ENCODE measurements at places on chromosomes 6 and 20.

DNA sequence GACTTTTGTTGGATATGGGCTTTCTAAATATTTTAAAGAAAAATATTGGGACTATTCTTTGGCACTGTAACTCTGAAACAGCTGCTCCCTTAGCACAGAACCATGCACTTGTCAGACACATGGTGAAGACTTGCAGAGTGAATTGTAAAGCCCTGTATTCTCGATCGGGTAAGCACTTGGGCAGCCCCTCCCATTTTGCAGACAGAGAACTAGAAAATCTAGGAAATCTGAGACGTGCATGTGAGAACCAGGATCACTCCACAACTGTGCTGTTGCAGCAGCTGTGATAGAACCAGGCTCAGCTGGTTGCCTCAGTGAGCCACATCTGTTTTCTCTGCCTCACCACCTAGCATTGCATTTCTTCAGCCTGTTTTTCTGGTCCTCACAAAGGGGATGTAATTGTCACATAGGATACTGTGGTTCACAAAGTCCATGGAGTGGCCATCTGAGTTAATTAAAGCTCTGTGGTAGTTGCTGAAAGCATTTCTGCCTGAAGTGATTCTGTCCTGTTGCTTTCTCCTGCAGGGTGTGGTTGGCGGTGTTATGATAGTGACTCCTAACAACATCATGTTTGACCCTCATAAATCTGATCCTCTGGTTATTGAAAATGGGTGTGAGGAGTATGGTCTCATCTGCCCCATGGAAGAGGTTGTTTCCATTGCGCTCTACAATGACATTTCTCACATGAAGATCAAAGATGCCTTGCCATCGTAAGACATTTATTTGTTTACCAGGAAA is 71.8 kb upstream of the HINT3 start:
- no peak for DNase-seq

GRCh38 chr6:97919631-97920030 is 636.6 kb upstream of the MMS22L start:
- DNase-seq, result no peak

- no peak for DNase-seq
Measured at GRCh38 chr20:9363673-9364072, 150.7 kb upstream of the LAMP5 start.

DNA sequence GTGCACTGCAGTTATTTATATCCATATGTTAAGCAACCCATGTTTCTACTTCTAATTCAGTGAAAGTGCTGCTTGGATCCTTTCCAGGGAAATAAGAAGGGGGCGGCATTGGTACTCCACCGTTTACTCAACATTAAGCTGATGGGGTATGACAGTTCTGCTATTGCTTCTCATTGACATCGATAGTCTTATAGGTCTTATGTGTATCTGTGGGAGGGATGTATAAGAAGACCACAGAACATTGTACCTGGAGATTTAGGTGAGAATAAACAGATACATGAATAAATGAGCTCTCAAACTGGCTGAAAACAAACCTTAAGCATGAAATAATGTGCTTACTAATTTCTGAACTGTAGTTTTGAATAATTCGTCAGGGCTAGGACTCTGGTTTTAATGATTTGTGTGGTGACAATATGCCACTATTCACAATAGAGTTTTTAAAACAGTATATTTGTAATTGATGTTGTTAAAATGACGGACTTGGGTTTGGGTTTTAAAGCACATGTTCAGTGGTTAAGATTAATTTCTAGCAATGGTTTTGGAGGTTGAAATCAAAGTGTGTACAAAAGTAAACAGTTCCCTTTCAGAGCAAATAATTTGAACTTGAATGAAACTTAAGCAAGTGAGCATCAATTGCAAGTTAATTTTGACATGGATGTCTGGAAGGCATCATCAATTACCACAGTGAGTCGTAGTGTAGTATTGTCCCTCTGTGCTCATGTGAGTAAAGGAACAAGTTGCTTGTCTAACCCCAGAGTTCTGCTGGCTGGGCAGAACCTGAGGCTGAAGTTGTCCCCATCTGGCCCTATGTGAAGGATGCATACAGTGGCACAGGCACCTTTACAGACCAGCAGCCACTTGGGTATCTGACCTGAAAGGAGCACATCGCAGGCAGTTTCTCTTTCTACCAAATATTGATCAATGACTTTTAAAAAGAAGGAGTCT is 84.7 kb upstream of the SUPT3H start:
- no peak for DNase-seq

DNA sequence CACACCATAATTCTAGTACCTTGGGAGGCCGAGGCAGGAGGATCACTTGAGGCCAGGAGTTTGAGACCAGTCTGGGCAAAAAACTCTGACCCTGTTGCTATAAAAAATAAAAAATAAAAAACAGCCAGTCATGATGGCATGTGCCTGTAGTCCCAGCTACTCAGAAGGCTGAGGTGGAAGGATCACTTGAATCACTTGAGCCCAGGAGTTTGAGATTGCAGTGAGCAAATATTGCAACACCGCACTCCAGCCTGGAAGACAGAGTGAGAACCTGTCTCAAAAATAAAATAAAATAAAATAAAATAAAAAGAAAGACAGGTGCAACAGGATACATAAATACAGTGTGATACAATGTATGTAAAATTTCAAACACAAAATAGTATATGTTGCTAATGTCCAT is 154.5 kb downstream of the OTOR start:
- no peak for DNase-seq

DNA sequence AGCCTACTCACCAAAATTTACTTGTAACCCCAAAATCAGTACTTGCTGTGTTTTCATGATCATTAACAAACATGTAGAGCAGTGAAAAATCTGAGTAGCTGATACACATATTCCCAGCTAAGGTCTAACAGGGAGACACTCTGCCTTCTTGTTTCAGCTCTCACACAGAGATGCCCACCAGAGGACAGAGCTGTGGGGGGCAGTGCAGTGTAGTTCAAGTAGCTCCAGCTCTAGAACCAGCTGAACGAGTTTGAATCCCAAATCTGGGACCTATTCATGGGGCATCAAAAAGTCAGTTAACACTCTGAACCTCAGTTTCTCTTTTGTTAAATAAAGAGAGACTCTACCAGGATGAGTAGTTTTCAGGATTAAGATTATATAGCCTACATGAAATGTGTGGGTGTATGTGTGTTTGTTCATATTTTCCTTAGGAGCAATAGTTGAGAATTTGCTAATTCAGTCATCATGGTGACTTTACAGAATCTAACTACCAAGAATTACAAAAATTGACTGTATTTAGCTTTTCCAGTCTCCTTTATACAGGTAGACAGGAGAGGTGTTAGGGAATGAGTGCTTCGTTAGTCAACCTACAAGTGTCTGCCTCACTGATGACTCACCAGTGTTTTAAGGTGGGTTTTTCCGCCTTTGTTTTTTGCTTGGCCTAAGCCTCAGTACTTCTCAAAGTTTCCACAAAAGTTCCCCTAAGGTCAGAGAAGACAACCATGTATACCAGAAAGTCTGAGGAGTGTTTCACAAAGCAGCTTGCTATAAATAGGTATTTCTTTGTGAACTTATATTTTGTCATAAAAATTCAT is 164.0 kb upstream of the RUNX2 start:
- no peak for DNase-seq

DNA sequence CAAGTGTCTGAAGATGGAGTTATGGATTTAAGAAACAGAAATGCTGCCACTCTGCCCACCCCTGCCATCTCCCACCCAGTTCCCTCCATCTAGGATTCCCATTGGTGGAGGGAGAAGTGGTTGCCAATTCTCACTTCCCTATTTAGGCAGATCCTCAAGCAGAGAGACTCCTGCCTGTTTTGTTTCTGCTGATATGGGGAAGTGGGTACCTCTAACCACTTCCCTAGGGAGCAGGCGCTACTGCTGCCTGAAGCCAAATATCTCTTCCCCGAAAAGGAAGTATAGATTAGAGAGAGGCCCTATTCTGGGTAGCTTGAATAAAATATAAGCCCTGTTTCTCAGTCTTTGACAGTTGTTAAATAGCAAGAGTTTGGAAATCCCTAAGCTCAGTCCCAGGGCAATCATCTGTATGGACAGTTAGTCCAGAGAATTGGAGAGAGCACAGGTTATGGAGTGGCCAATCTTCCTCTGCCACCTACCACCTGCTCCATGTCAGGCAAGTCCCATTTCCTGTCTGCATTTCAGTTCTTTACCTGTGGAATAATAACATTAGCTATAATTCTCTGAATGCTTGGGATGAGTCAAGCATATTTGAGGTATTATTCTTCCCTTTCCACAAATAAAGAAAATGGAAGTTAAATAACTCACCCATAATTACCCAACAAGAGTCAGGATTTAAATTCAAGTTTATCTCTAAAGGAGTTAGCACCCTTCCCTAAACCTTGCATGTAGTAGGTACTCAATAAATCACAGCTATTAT is 2.6 kb upstream of the ADGB start:
- DNase-seq, result no peak

Measured in stimulated activated CD4-positive, alpha-beta T cell treated with anti-CD3 and anti-CD28 coated beads, TNF-alpha, amount 100 ng/mL, for 4 hours (primary cell).